Suprapubic skin (tissue), 4 donors: ENCODE measurements at places on chromosomes 4 and X.
A peak's percentile ranks its signal among the peaks of the same experiment; 100 is the strongest.

GRCh38 chrX:41946989-41947612 is 23.7 kb upstream of the CASK start:
- DNase-seq = no peak
- H3K27me3 ChIP-seq = no peaks in the 10 kb centered on the region
- H3K36me3 ChIP-seq = no peaks in the 10 kb centered on the region
- no peak overlapping the region for H3K4me3 ChIP-seq

GRCh38 chr4:185246453-185246852 is 37.1 kb downstream of the SNX25 start:
- no peak overlapping the region for H3K4me3 ChIP-seq
- DNase-seq = no peak
- no peak overlapping the region for H3K27ac ChIP-seq
- H3K36me3 ChIP-seq = no peaks in the 10 kb centered on the region

GRCh38 chr4:19327364-19327763 is 924.3 kb upstream of the SLIT2 start:
- H3K4me1 ChIP-seq = no peaks in the 10 kb centered on the region
- H3K27ac ChIP-seq = no peak overlapping the region
- H3K27me3 ChIP-seq = no peaks in the 10 kb centered on the region
- no peak for DNase-seq
- H3K36me3 ChIP-seq = no peaks in the 10 kb centered on the region

DNA sequence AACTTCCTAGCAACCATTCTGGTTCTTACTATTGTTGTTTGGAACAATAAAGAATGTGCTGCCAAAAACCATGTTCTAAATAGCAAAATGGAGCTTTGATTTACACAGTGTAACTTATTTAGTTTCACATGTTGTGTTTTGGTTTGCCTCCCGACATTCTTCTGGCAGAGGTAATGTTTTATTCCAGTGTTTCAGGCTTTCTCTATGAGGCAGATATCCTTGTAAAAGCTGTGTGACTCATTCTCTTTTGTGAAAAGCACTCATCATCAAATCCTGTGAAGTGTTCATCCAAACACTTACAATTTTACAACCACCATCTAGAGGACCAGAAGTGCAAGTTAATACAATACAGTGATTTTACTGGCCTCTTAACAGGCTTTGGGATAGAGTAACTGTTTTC is 219.0 kb upstream of the GIMD1 start:
- no peaks in the 10 kb centered on the region for H3K27me3 ChIP-seq
- H3K27ac ChIP-seq = peak overlapping the region; percentile 38
- no peaks in the 10 kb centered on the region for H3K36me3 ChIP-seq
- no peak for DNase-seq
- H3K4me1 ChIP-seq = peaks cover 6% of the 10 kb centered on the region
- H3K4me3 ChIP-seq = no peak overlapping the region

DNA sequence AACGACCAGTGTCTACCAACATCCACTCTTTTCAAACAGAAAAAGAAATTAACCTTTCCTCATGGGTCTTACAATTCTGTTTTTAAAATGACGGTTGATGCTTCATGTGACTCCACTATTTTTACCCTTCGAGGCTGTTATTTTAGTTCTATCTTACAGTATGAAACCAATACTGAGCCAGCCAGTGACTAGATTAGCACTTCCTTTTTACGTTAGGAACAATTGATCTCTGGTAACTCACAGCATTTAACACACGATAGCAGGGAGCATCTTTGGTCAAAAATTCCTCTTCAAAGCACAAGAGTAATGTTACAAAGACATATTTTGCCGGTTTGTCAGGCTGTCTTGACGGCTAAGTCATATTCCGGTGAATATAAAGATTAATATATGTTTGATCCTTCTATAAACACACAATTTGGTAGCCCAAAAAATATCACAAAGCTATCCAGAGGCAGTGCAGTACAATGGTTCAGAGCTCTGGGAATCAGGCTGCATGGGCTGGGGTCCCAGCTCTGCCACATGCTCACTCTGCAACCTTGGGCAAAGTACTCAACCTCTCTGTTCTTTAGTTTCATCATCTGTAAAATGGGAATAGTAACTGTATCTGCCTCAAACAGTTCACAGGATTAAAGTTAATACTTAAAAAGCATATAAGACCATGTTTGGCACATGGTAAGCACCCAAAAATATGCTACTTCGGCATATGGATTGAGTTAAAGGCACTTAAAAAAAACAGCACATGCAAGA is 62.9 kb upstream of the TXK start:
- peaks cover 12% of the 10 kb centered on the region for H3K4me1 ChIP-seq
- H3K36me3 ChIP-seq = no peaks in the 10 kb centered on the region
- H3K27ac ChIP-seq = no peak overlapping the region
- DNase-seq = no peak
- H3K27me3 ChIP-seq = no peaks in the 10 kb centered on the region

- no peak overlapping the region for H3K27ac ChIP-seq
- no peaks in the 10 kb centered on the region for H3K27me3 ChIP-seq
- H3K4me1 ChIP-seq = peaks cover 3% of the 10 kb centered on the region
- no peak overlapping the region for H3K4me3 ChIP-seq
- peaks cover 44% of the 10 kb centered on the region for H3K36me3 ChIP-seq
These were observed 7.9 kb downstream of the BDH2 start for GRCh38 chr4:103091601-103092223.

DNA sequence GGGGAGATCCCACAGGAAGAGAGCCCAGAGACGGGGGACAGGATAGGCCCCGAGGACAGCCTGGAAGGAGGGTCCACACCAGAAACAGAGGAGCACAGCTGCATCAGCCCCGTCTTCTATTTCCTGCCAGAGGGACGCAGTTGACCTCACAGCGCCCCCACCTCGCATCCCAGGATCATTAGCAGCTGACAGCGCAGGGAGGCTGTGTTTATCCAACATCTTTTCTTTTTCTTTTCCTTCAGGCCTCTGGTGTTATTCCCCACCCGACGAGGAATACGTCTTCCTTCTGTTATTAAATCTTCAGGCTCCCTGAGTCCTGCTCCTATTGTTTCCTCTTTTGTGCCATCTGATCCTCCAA is 75.4 kb downstream of the DCHS2 start:
- H3K27me3 ChIP-seq = no peaks in the 10 kb centered on the region
- no peak for DNase-seq
- no peak overlapping the region for H3K27ac ChIP-seq
- H3K4me1 ChIP-seq = peaks cover 13% of the 10 kb centered on the region
- H3K4me3 ChIP-seq = peak overlapping the region; percentile 50

DNA sequence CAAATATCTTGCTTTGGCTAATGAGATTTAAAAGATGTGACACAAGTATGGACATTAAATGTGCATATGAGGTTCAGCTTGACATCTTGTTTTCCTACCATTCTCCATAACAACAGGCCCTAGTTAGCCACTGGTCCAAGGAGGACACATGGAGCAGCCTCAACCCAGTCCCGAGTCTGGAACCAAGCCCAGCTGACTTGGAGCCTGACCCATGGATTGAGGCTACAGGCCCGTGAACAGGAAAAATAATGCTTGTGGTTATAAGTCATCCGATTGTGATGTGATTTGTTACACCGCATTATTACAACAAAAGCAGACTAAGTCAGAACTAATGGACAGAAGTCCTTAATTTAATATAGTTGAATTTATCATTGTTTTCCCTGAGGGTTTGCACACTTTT is 123.2 kb upstream of the BANK1 start:
- no peak overlapping the region for H3K4me3 ChIP-seq
- H3K4me1 ChIP-seq = no peaks in the 10 kb centered on the region
- H3K27ac ChIP-seq = no peak overlapping the region

DNA sequence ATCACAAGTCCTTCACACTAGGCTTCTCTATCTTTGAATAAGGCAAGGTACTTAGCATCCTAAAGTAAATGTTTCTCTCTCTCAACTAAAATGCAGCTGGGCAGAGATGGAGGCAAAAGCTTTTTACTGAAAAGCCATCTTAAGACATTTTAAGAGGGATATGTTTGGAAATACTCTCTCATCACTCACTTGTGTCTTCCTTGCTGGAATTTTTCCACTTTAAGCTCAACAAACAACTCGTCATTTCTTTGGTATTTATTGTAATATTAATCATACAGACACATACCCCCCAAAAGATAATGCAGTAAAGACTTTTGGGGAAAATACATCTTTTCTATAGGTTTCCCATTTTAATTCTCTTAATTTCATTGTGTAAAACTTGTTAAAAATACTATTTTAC is 16.4 kb downstream of the MBNL3 start:
- no peak overlapping the region for H3K27ac ChIP-seq
- no peak overlapping the region for H3K4me3 ChIP-seq
- no peaks in the 10 kb centered on the region for H3K27me3 ChIP-seq
- DNase-seq = no peak

DNA sequence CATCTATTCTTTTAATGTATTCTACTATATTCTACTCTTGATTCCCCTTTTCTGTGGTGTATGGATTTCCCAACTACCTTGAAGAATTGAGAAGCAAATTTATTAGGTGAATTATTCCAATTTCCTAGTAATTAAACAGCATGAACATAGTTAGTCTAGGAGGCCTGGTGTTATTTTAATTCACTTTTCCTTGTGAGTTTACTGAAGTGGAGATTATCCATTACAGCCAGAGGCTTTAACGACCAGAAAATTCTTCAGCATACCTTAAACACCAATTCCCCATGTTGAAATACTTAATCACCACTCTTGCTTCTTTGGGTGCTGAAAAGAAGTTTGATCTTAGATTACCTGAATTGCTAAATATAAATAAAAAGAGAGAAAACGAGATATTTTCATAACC is 29.4 kb downstream of the FAT4 start:
- no peak for DNase-seq
- no peaks in the 10 kb centered on the region for H3K4me1 ChIP-seq
- no peaks in the 10 kb centered on the region for H3K36me3 ChIP-seq
- no peak overlapping the region for H3K4me3 ChIP-seq
- no peak overlapping the region for H3K27ac ChIP-seq
- H3K27me3 ChIP-seq = no peaks in the 10 kb centered on the region

DNA sequence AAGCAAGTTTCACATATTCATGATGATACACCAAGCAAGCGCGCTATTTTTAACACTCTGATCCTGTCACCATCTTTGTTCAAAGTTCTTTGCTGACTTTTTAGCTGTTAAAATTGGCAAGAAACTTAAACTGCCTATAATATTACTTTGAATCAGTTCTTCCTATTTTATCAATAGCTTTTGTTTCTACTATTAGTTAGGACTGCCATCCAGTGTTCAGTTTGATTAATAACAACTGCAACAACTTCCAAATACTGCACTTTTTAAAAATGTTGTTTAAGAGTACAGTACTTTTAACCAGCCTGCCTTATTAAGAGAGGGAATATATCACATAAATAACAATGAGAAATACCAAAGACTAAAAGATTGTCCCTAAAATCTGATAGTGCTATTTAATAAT is 614.3 kb downstream of the FAM133A start:
- H3K4me1 ChIP-seq = no peaks in the 10 kb centered on the region
- H3K36me3 ChIP-seq = no peaks in the 10 kb centered on the region
- no peaks in the 10 kb centered on the region for H3K27me3 ChIP-seq
- H3K4me3 ChIP-seq = no peak overlapping the region
- H3K27ac ChIP-seq = no peak overlapping the region
- DNase-seq = no peak

DNA sequence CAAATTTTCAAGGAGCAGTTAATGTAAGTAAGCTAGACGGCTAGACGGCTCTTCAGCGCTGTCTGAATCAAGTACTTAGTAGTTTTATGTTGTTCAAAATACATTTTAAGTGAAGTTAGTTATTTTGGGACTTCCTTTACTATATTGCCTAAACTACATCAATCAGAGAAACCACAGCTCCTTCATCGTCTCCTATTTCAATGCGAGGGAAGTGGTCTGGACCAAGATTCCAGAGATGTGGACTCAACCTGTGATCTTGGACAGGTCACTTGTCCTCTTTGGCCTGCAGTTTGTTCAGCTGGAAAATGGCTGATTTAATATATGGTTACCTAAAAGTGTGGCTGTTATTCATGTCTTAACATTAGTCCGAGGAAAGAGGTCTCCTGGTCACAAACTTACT is 10.6 kb downstream of the ING2 start:
- H3K27ac ChIP-seq = no peak overlapping the region
- no peaks in the 10 kb centered on the region for H3K4me1 ChIP-seq
- no peak overlapping the region for H3K4me3 ChIP-seq
- H3K36me3 ChIP-seq = peaks cover 13% of the 10 kb centered on the region
- no peak for DNase-seq

GRCh38 chrX:154495472-154495922 is 5.1 kb upstream of the SLC10A3 start:
- H3K36me3 ChIP-seq = no peaks in the 10 kb centered on the region
- no peaks in the 10 kb centered on the region for H3K27me3 ChIP-seq

GRCh38 chrX:55452833-55453124 is 852 bp downstream of the MAGEH1 start:
- H3K27me3 ChIP-seq = no peaks in the 10 kb centered on the region
- H3K36me3 ChIP-seq = no peaks in the 10 kb centered on the region
- no peak for DNase-seq
- H3K4me3 ChIP-seq = peak overlapping the region; percentile 66
- H3K27ac ChIP-seq = peak overlapping the region; percentile 79

GRCh38 chr4:184238072-184238745 is 20.5 kb upstream of the ENPP6 start:
- H3K36me3 ChIP-seq = no peaks in the 10 kb centered on the region
- peaks cover 4% of the 10 kb centered on the region for H3K4me1 ChIP-seq
- no peak overlapping the region for H3K4me3 ChIP-seq
- no peaks in the 10 kb centered on the region for H3K27me3 ChIP-seq
- H3K27ac ChIP-seq = no peak overlapping the region
